ENCODE measurements at places on chromosomes 16 and 17.

- DNase-seq: no peak
Observed at GRCh38 chr16:79429381-79430190, 171.0 kb downstream of the MAF start.

DNA sequence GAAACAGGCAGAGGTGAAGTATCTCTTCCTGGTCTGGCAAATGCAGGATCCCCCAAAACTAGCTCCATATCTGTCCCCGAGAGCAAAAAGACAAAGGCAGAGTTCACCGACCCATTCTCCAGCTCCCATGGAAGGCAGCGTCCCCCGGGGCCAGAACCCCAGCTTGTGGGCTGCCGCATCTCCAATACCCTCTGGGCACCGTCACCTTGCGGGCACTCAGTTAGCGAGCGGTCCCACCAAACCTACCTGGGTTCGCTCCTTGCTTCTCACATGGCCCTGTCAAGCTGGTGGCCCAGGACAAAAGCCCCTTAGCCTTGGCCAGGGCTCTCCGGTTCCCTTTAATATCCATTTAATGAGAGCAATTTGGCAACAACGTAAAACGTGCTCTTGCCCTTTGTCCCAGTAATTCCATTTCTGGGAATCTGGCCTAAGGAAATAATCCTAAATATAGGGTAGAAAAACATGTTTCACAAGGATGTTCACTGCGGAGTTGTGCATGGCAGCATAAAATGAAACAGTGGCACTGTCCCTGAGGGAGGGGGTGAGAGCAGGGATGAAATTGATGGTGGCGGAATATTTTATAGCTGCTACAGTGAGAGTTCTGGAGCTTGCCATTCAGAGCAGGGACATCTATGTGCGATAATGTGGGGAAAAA is 157.1 kb downstream of the CMIP start:
- no peak for DNase-seq

DNA sequence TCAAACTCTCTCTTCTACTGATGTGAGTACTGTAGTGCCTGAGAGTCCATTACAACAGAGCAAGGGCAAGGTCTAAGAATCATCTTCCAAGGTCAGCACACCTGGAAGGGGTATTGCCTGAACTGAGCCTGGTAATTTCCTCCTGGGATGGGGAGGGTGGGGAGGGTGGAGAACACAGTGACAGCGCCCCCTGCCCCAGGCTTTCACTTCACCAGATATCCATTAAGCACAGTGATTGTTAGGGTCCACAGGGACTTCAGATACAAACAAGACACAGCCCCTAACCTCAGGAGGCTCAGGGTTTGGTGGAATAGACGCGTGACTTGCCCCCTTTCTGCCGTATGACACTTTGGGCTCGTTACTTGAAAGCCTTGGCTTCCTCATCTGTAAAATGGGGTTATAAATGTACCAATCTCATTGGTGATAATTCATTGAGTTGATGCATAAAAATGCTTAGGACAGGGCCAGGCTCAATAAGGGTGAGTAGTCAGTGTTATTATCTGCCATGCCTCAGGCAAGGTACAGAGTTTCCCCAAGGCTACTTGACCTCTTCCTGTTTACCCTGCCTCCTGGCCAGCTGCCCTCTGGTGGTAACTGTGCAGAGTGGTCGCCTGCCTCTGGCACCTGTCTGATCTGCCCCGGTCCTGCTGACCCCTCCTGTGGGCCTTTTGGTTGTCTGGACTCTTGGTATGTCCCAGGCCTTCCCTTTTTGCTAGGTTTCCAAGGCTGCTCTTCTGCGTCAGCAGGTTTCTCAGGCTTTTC is 13.1 kb upstream of the BRD7 start:
- peak; percentile 67 for DNase-seq

- no peak for DNase-seq
Observed at GRCh38 chr17:47250855-47251254, 2.8 kb upstream of the ITGB3 start.

DNA sequence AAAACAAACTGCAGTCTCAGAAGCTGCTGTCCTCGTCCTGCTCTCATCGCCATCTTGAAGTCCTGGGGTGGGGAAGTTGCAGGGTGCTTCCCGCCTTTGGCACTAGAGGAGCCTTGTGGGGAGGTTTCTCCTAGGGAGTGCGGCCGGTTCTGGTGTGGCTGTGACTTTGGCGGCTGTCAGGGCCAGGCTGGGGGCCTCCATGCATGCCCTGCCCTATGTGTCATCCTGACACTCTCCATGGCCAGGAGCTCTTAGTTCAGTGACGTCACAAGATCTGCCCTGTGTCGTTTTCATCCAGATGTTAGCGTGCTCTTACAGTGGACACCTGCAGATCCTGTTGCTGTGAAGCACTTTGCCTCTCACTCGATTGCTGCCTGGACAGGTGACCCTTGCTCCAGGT is 49.6 kb downstream of the PLD6 start:
- DNase-seq: no peak

- DNase-seq: no peak
Observed at GRCh38 chr17:32123782-32124181, 18.5 kb upstream of the RHOT1 start.

DNA sequence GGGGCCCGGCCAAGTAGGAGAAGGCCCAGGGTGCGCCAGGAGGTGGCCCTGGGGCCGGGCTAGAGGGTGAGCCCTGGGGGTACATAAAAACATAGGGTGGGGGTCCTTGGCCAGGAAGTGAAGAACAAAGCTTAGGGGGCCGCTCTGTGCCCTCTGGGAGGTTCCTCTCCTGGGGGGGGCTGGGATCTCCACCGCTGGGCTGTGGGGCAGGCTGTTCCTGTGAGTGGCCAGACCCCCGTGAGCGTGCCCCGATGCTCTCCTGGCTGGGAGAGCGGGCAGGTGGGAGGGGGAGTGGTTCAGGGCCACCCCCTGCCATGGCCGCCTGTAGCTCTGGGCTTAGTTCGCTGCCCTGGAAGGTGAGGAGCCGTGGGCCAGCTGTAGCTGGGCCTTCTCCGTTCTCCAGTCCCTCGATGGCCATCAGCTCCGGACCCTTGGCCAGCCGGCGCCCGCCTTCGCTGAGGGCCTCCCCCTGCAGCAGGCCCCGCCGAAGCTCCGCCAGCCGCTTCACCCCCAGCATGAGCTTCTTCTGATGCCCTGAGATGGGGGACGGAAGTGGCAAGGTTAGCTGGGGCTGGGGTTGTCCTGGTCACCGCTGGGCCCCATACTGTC is 12.5 kb downstream of the CASKIN2 start:
- no peak for DNase-seq

GRCh38 chr17:63842173-63842539 is 329 bp downstream of the SMARCD2 start:
- no peak for DNase-seq

Measured in cardiac septum (tissue), 1 donor.